Smooth muscle cell of the brain vasculature (primary cell): ENCODE measurements at places on chromosomes 16 and 17.

DNA sequence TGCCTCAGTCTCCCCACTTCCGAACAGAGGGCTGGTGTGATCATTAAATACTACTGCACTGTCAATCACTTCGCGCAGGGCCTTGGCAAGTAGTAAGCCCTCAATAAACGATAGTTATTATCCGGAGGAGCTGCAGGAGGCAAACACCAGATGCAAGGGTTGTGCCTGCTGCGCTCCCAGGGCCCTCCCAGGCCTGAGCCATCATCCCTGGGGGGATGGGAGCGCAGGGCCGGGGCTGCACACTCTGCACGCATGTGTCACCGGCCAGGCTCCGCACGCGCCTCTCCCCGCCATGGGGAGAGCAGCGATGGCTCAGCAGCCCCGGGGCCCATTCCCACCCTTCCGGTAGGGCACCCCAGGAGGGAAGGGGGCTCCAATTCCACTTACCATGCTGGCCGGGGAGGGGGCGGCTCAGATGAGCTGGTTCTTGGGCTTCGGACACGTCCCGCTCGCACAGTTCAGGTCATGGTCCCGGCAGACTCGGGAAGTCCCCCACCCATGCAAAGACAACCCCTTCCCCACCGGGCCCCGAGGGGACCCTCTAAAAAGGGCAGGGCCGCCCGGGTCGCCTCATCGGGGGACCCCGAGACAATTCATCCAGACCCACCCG is 681 bp downstream of the XPO6 start:
- no peak for DNase-seq

DNA sequence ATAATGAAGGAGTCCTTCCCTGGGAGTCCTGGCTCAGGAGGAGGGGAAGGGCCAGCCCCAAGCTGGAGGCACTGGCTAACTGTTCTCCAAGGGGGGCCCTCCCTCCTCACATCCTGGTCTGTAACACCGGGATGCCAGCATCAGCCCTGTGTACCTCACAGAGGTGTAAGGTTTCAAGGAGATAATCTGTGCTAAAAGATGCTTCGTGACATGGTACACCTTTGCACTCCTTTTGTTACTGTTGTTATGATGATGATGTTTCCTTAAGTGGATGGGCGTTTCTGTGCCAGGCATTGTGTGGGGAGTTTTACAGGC is 236.7 kb upstream of the TNRC6C start:
- DNase-seq = no peak

DNA sequence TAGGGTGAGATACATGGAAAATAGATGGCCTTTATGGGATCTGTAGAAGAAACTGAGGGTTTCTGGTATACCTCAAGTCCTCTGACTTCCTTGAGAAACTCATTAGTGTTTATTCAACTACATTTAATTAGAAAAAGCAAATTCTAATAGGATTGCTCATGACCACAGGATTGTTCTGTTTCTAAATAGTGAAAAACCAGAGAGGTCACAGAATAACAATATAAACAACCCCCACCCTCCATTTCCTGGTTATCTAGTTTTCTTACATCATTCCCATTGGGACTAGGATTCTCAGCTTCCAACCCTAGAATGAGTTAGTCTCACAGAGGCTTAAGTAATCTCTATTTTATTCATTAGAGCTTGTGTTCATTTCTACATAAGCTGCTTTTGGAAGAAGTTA is 30.0 kb downstream of the SF3B3 start:
- DNase-seq = no peak

- DNase-seq = peak; percentile 17
These were observed 111.4 kb downstream of the UTP18 start for GRCh38 chr17:51371732-51372151.

DNA sequence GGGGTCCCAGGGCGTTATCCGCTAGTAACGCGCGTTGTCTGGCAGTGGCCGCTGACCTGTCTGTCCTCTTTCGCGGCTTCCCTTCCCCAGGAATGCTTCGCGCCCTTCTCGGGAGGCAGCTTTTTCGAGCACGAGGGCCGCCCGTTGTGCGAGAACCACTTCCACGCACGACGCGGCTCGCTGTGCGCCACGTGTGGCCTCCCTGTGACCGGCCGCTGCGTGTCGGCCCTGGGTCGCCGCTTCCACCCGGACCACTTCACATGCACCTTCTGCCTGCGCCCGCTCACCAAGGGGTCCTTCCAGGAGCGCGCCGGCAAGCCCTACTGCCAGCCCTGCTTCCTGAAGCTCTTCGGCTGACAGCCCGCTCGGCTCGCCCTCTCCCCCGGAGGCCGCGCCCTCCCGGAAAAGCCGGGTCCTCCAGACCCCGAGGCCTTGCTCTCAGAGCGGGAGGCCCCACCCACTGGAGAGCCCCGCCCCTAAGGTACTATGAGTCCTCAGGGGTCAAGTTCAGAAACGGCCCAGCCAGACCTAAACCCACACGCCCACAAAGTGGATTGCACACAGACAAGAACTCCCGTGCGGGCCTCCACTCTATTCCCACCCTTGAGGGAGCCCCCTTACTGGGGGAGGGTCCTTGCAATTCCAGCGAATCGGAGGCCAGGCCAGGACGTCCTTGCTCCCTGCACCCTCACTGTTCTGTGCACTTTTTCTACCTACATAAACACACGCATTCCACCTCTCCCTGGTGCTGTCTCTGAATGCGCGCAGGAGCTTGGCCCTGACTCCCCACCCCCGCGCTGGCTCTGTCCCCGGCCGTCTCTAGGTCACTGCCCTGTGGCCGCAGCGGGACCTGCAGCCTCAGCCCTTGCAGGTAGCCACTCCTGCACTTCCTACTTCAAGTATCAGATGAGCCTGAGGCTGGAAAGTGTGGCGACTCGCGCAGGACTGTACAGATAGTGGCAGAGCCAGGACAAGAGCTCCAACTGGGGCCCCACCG is 5.4 kb upstream of the SLC5A2 start:
- no peak for DNase-seq

GRCh38 chr17:46157443-46158062 is 35.7 kb downstream of the KANSL1 start:
- peak; percentile 76 for DNase-seq

- no peak for DNase-seq
These were observed 21.6 kb upstream of the PHOSPHO1 start for GRCh38 chr17:49252148-49252695.

DNA sequence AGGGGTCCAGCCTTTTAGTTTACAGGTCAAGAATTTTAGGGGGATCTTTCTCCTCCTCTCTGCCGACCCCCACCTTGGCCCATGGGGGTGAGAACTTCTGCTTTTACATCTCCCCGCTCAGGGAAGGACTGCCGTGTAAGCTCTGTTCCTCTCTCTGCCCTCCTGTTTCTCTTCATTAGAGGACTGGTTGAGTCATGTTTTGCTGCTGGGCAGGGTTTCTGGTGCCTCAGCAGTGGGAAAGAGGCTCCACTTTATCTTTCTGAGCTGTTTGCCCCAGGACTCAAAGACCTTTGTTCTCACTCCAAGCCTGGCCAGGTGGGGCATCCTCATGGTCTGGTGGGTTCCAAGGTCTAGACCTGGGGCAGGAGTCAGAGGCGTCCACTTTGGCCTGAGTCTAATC is 93.0 kb downstream of the UTP18 start:
- DNase-seq = no peak

- DNase-seq = no peak
These were observed at the start of gene C17orf50 for GRCh38 chr17:35760587-35760986. Gene C17orf50, plus strand, starts transcription at chr17:35760887. Its CDS starts 55 bp downstream, at chr17:35760942.
